ENCODE measurements at places on chromosomes 12 and 14.

- no peak for DNase-seq
These were observed 160.3 kb upstream of the PELI2 start for GRCh38 chr14:55957950-55958349.

- DNase-seq = no peak
These were observed 36.0 kb upstream of the TRHDE start for GRCh38 chr12:72236071-72236705.

DNA sequence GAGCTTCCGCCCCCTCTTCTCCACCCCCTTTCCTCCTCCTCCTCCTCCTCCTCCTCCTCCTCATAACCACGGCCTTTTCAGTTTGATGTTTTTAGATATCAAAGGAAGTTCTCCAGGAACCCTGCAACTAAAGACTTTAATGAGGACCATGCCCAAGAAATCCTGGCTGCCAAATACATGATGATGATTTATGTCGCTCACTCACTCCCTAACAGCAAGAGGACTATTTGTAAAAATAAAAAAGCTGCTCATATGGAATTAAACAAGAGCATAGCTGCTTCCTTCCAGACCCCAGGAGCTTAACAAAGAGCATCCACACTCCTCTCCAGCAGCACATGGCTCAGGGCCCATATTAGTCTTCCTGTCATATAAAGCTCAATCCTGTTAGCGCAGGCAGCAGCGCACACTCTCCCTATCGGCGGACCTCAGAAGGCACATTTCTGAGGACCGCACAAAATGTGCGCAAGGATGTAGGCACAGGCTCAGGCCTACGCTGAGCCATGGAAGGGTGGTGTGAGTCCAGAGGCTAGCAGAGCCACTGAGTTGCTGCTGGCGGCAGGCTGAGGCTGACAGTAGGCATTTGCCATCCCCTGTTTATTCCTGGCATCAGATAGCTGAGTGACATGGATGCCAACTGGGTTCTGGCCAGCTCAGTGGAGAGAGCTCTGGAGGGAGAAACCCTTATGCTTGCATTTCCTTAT, 232.8 kb downstream of the MSRB3 start:
- DNase-seq = no peak

DNA sequence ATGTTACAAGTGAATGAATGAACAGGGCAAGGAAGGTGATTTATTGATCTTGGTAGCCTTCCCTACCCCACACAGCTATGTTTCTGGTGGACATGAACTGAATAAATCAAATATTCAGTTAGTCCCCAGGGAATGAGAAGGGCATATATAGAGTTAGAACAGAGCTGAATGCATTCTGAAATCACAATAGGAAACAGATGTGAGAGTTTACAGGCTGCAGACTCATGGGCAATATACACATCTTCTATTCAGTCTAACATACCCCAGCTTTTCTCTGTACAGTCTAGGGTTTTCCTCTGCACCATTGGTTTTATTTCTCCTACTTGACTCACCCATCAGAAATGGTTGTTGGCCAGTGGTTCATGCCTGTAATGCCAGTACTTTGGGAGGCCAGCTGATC, 7.3 kb upstream of the STX2 start:
- DNase-seq = no peak

GRCh38 chr12:93369505-93369904, 8.2 kb upstream of the NUDT4 start:
- DNase-seq = no peak

- no peak for DNase-seq
These were observed 21.2 kb upstream of the ELK3 start for GRCh38 chr12:96172981-96173380.

DNA sequence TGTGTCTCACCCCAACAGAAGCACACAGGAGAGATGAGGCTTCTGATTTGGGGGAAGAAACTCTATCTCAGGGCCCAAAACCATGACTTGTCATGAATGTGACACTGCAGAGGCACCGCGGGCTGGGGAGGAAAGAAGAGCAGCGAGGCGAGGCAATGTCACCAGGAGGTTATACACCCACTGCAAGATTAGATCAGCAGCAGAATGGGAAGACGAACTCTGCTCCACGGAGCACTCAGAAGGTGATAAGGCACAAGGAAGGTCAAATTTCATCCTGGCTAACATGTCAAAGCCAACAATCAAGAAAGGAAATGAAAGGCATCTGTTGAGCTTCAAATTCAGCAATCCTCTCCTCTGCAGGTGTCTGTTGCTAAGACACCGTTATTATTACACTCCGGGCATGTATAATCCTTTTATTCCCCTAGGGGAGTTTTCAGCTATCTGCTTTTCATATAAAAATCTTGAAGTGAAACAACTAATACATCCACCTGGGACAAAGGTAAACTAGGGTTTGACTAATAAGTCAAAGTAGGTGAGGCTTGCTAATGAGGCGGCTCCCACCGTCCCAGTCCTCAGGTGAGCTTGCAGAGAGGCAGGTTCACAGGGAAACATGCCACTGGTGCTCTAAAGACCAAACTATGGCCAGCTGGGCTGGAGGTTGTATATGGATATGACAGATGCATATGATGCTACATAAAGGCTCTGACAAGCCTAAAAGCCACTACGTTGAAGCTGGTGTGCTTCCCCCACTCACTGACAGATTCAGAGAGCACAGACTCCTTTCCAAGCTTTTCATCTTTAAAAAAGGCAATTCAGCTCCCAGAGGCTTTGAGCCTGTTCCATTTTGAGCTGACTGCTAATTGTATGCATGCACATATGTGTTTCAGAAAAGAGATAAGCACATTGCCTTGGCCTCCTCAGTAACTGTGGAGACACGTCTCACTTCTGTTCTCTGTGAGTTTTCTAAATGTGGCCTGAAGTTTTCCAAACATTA, 221.2 kb downstream of the NELL2 start:
- no peak for DNase-seq

GRCh38 chr14:35261774-35262173, 30.4 kb upstream of the PSMA6 start:
- DNase-seq = no peak
